ENCODE measurements at places on chromosomes 6 and 20.

GRCh38 chr6:105189026-105189820, 9.4 kb upstream of the POPDC3 start:
- no peak for DNase-seq

GRCh38 chr6:106666282-106667021, 37.1 kb downstream of the QRSL1 start:
- DNase-seq, result no peak

GRCh38 chr6:136191606-136192312, 58.4 kb downstream of the MTFR2 start:
- DNase-seq, result no peak

DNA sequence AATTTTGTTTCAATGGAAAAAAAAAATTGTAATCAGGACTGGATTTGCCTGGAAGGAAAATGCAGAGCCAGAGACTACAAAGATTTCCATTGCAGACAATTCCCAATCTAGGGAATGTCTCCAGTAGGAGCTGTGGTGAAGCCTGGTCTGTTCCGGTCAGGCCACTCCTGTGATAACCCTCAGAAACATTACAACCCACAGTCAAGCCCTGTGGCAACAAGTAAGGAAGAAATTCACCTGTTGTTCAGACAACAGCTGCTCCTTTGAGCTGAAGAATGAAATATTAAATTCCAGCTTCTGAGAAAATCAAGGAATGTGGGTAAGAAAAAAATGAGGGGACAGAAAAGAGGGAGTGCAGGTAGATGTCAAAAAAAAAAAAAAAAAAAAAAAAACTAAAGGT, 8.0 kb downstream of the PRKN start:
- no peak for DNase-seq

- no peak for DNase-seq
Measured at GRCh38 chr20:40770564-40771307, 81.7 kb upstream of the MAFB start.

- DNase-seq, result no peak
Measured at GRCh38 chr6:147974376-147974775, 368.3 kb upstream of the SASH1 start.

DNA sequence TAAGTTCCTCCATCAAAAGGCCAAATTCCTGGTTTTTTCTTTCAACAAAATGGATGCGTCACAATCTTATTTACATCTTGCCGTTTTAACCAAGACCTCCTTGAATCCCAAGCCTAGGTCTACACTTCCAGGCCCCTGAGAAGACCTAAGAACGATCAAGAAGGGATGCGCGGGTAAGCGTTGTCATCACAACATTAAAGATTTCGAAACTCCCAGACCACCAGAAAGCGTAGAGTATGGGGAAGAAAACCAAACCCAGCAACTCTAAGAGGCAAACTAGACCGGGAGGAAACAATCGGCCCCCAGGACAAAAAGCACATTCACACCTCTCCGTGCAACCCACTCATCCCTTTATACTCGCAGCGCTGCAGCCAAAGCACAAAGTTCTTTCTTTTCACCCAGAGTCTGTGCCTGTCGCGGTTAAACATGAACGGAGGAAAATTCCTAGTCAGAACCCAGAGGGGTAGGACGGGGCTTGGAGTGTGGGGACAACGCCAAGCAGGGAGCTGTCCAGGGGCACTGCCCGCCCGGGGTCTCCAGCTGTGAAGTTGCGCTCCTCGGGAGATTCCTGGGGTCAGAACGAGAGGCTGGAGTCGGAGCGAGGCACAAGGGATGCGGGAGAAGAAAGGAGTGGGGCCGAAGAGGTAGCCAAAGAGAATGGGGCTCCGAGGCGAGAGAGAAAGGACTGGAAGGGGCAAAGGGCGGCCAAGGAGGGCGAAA, 725 bp downstream of the OSER1 start:
- no peak for DNase-seq

GRCh38 chr6:22784601-22785410, 215.4 kb downstream of the HDGFL1 start:
- DNase-seq, result no peak

DNA sequence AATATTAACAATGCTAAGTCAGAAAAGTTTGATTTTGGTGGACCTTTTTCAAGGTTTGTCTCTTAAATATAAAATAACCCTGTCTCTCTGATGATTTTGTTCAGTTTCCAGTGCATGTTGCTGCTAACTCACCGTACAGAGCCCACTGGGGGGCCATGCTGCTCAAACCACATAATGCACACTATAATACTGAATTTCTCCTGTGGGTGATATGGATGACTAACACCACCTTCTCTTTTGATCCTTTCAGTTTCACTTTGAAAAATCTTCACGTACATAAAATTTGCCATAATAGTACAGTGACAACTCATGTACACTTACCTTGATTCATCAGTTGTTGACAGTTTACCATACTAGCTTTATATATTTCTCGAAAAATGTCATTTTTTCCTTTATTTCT, 506.6 kb upstream of the MAN1A1 start:
- DNase-seq, result no peak

- DNase-seq, result no peak
Measured at GRCh38 chr6:36018339-36018738, 6.1 kb downstream of the SLC26A8 start.

- DNase-seq, result no peak
Measured at GRCh38 chr6:63844287-63844686, 208.7 kb downstream of the PHF3 start.

Measured in stimulated activated CD8-positive, alpha-beta memory T cell treated with anti-CD3 and anti-CD28 coated beads, Interleukin-15, amount 100 ng/mL, for 1 hour (primary cell).